Neural crest cell (in vitro differentiated cells): ENCODE measurements at places on chromosomes 5 and 9.

- H3K27me3 ChIP-seq: no peaks in the 10 kb centered on the region
- peak overlapping the region; percentile 95 for H3K27ac ChIP-seq
- peaks cover 59% of the 10 kb centered on the region for H3K4me1 ChIP-seq
- H3K4me3 ChIP-seq: peak overlapping the region; percentile 52
Measured at GRCh38 chr5:125719681-125720347, 703.4 kb upstream of the GRAMD2B start.

GRCh38 chr9:132166599-132166998 is 4.7 kb downstream of the NTNG2 start:
- no peaks in the 10 kb centered on the region for H3K36me3 ChIP-seq
- DNase-seq: no peak
- H3K4me3 ChIP-seq: no peak overlapping the region

GRCh38 chr9:35976726-35977125 is 18.8 kb upstream of the OR2S2 start:
- peaks cover 47% of the 10 kb centered on the region for H3K27me3 ChIP-seq
- no peak overlapping the region for H3K27ac ChIP-seq
- peaks cover 6% of the 10 kb centered on the region for H3K4me1 ChIP-seq
- no peak for DNase-seq

DNA sequence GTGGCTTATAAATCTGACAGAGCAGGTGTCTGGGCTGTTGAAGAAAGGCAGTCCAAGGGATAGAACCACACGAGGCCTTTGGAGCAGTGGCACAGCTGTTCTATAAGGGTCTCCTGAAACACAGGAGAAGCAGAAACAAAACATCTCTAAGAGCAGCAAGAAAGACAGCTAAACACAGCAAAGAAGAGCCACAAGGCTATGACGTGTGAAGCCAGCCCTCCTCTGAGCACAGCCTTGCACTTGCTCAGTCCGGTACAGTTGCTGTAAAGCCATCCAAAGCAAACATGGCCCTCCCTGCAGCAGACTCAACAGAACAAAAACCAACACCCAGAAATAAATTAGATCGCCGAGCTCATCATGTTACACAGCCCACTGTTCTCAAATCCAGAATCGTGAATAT is 2.6 kb upstream of the GZMK start:
- no peaks in the 10 kb centered on the region for H3K4me1 ChIP-seq
- DNase-seq: no peak
- H3K36me3 ChIP-seq: no peaks in the 10 kb centered on the region

DNA sequence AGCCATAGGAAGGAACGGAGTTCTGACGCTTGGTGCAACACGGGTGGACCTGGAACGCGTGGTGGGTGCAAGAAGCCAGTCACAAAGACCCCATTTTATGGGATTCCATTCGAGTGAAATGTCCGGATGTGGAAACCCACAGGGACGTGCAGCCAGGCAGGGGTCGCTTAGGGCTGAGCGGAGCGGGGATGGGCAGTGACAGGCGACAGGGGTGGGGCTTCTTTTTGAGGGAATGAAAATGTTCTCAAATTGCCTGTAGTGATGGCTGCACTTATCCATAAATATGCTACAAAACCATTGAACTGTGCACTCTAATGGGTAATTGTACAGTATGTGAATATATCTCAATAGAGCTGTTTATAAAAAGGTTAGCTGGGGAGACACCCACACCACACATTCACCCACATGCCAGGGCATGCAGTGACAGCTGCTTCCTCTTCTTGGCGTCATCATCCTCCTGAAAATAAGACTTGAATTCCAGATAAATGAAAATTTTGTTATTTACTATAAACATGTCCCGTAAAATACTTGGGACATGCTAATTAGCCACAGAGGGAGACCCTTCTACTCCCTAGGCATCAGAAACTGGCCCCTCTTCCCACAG is 71.3 kb upstream of the OLFM1 start:
- no peak for DNase-seq
- no peaks in the 10 kb centered on the region for H3K4me1 ChIP-seq
- H3K27ac ChIP-seq: no peak overlapping the region
- no peaks in the 10 kb centered on the region for H3K36me3 ChIP-seq
- H3K27me3 ChIP-seq: no peaks in the 10 kb centered on the region

DNA sequence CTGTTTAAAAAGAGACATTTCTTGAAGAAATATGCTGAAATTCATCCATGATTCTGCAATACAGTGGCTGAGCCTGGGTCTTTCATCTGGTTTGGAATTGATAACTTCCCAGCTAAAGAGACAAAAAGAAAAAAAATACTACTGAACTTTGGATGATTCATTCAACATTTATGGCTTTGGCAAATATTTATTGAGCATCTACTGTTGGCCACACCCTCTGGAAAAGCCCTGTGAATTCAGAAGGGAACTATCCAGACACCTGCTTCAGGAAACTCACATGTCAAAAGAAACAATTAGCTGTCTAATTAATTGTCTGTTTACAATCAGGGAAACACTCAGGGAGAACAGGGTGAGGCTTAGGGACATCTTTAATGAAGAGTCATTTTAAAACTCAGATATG is 17.8 kb upstream of the ZNF622 start:
- no peaks in the 10 kb centered on the region for H3K36me3 ChIP-seq
- H3K27me3 ChIP-seq: no peaks in the 10 kb centered on the region
- no peak for DNase-seq
- no peak overlapping the region for H3K27ac ChIP-seq

DNA sequence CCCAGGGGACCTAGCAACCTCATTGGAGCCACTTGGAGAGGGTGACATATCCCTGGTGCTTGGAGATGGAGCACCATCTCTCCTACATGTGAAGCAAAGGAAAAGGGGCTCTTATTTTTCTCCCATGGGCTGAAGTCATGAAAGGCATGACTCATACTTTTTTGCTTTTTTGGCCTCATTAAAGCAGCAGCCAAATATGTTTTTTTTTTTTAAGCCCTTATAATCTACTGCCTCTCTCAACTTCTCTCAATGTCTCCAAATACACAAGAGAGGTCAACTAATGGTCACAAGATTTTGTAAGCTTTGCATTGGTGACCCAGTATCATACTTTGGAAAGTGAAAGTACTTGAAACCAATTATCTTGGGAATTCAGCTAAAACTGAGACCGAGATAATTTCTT is 1.6 kb upstream of the CFAP90 start:
- H3K27ac ChIP-seq: no peak overlapping the region
- H3K4me3 ChIP-seq: peak overlapping the region; percentile 90
- no peak for DNase-seq
- peaks cover 2% of the 10 kb centered on the region for H3K36me3 ChIP-seq
- peaks cover 8% of the 10 kb centered on the region for H3K4me1 ChIP-seq

DNA sequence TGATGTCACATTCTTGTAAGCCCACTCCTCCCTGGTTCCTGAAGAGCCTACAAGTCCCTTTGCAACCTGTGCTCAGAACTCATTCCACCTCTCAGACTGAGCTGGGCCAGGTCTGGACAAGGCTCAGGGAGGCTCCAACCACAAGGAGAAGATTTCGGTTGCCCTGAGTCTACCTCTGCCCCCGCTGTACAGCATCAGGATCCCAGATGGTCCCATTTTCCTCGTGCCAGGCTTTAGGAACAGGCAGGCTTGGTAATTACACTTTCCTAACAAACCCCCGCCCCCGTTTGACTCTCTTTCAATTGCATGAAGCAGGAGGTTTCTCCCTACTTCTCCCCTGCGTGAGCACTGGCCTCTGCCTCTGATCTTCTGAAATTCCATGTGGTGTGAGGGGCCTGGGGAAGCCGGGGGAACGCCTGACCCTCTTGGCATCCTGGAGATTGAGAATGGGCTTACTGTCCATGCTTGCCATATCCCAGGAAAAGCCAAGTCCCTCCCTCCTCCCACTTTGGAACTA is 86.9 kb upstream of the CTNNA1 start:
- no peaks in the 10 kb centered on the region for H3K27me3 ChIP-seq
- H3K4me1 ChIP-seq: peaks cover 24% of the 10 kb centered on the region
- H3K36me3 ChIP-seq: no peaks in the 10 kb centered on the region
- H3K4me3 ChIP-seq: no peak overlapping the region
- no peak for DNase-seq

- no peak overlapping the region for H3K27ac ChIP-seq
- peaks cover 3% of the 10 kb centered on the region for H3K27me3 ChIP-seq
- H3K4me1 ChIP-seq: peaks cover 11% of the 10 kb centered on the region
- no peak overlapping the region for H3K4me3 ChIP-seq
- peak; percentile 74 for DNase-seq
Measured at GRCh38 chr9:69412741-69413150, 87.7 kb downstream of the ENTREP1 start.

DNA sequence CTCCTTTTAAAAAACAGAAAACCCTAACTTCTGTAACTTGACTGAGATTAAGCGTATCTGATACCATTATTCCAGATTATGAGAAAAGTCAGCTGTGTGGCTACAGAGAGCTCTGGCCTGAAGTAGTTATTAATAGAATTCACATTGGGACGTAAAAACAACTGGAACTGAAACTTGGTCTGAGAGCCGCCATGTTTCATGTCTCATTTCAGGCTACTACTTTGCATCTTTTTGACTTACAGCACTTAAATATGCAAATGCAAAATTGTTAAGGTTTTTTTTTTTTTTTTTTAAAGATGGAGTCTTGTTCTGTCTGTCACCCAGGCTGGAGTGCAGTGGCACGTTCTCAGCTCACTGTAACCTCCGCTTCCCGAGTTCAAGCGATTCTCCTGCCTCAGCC is 25.2 kb downstream of the MAP3K1 start:
- DNase-seq: no peak
- H3K36me3 ChIP-seq: no peaks in the 10 kb centered on the region
- H3K27ac ChIP-seq: no peak overlapping the region
- peaks cover 54% of the 10 kb centered on the region for H3K4me1 ChIP-seq
- no peak overlapping the region for H3K4me3 ChIP-seq

DNA sequence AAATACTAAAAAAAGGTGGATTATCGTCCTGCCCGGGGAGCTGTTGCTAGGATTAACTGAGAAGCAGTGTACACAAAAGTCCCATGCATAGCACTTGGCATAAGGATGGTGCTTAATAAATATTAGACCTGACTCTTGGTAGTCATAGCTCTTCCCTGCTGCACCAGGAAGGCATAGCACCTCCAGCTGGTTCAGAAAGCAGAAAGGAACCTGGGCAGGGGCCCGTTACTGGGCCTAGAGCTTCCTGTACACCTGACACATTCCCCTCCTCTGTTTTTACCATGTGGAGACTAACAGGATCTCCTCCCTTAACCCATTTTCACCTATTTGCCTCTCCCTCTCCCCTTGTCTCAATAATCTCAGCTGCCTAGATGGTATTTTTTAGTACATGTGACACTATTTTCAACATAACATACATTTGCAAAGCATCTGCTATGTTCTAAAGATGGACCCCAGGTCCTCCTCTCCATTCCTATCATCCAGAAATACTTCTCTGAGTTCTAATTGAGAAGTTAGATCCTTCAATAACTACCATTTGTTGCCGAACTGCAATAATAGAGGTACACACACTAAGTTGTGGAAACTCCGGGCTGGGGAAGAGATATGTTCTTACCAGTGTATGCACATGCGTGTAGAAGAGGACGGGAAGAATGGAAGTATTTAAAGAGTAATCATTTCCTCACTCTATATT is 3.2 kb upstream of the ANP32B start:
- peaks cover 27% of the 10 kb centered on the region for H3K4me1 ChIP-seq
- no peak overlapping the region for H3K27ac ChIP-seq
- H3K4me3 ChIP-seq: peak overlapping the region; percentile 80
- H3K36me3 ChIP-seq: no peaks in the 10 kb centered on the region
- DNase-seq: no peak
- H3K27me3 ChIP-seq: peaks cover 42% of the 10 kb centered on the region

DNA sequence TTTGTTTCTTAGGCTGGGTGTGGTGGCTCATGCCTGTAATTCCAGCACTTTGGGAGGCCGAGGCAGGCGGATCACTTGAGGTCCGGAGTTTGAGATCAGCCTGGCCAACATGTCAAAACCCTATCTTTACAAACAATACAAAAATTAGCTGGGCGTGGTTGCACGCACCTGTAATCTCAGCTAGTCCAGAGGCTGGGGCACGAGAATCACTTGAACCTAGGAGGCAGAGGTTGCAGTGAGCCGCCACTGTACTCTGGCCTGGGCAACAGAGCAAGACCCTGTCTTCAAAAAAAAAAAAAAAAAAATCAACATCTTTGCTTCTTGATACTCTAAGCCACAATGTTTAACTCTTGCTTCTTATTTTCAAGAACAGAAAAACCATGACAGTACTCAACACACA is 16.1 kb downstream of the UBAP2 start:
- no peak overlapping the region for H3K27ac ChIP-seq
- DNase-seq: no peak
- no peaks in the 10 kb centered on the region for H3K27me3 ChIP-seq
- H3K4me1 ChIP-seq: no peaks in the 10 kb centered on the region
- no peak overlapping the region for H3K4me3 ChIP-seq

DNA sequence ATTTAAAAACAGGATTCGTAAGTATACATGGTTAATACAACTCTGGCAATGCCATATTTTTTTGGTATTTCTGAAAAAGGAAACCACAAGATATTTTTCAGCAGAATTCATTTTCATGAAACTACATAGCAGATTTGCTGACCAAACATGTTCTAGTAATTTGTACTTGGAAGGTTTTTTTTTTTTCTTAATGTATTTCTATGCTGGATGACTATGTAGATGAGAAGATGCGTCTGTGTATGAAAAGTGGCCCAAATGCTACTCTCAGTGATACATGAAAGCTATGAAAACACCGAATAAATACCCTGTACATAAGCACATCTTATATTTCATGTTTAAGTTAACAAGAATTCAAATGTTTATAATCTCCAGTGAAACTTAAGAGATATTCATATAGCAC is 400.9 kb upstream of the CYLC2 start:
- no peaks in the 10 kb centered on the region for H3K4me1 ChIP-seq
- no peaks in the 10 kb centered on the region for H3K36me3 ChIP-seq
- H3K4me3 ChIP-seq: no peak overlapping the region
- DNase-seq: no peak
- H3K27me3 ChIP-seq: peaks cover 17% of the 10 kb centered on the region

GRCh38 chr9:36986468-36987408 is 47.3 kb downstream of the PAX5 start:
- DNase-seq: no peak
- peak overlapping the region; percentile 83 for H3K4me3 ChIP-seq
- H3K4me1 ChIP-seq: peaks cover 24% of the 10 kb centered on the region
- H3K27ac ChIP-seq: no peak overlapping the region
- peaks cover 10% of the 10 kb centered on the region for H3K36me3 ChIP-seq

- DNase-seq: no peak
- no peak overlapping the region for H3K4me3 ChIP-seq
- H3K4me1 ChIP-seq: no peaks in the 10 kb centered on the region
- peaks cover 6% of the 10 kb centered on the region for H3K36me3 ChIP-seq
Measured at GRCh38 chr5:38782180-38782835, 63.5 kb upstream of the OSMR start.

DNA sequence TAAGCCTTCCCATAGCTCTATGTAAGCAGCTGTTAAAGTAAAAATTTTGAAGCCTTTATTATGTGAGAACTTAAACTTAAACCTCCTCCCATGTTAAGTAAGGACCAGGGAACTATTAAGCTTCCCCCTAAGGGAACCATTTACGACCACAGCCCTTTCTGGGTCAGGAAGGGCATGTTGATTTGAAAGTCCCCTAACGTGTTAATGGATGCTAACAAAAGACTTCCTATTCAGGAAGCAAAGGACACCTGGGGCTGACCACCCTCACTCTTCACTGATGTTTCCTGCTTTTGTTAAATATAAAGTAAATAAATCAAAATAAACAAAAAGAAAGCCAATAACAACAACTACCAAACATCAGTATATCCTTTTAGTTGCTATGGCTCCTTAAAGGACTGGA is 170.6 kb upstream of the RFX3 start:
- no peak overlapping the region for H3K27ac ChIP-seq
- no peak overlapping the region for H3K4me3 ChIP-seq
- H3K27me3 ChIP-seq: peaks cover 2% of the 10 kb centered on the region
- DNase-seq: no peak

GRCh38 chr9:108786901-108787689 is 68.7 kb downstream of the ACTL7B start:
- no peak for DNase-seq
- H3K27me3 ChIP-seq: no peaks in the 10 kb centered on the region
- H3K4me1 ChIP-seq: peaks cover 30% of the 10 kb centered on the region
- no peaks in the 10 kb centered on the region for H3K36me3 ChIP-seq
- no peak overlapping the region for H3K27ac ChIP-seq
